HT1080 (cell line): ENCODE measurements at places on chromosomes 2 and 18. TPM values are rescaled to one million over a fixed set of nuclear protein-coding genes. Genes with fewer than 3 reads are reported as not detected.

Gene DTNA
- total RNA-seq, result 10.6 and 15.8 TPM in 2 replicates

Gene RNF144A
- total RNA-seq, result 30.0 and 30.3 TPM in 2 replicates

Gene PSMA8
- not detected in 2 replicates for total RNA-seq

Gene SPAG16
- 11.8 and 15.4 TPM in 2 replicates for total RNA-seq

Gene LYG1
- total RNA-seq, result 0.17 TPM in 1 of 2 replicates, not detected in the other

Gene HMSD
- not detected in 2 replicates for total RNA-seq

GRCh38 chr18:13447621-13448334 is 229.2 kb downstream of the LDLRAD4 start:
- peak; percentile 16 for DNase-seq

DNA sequence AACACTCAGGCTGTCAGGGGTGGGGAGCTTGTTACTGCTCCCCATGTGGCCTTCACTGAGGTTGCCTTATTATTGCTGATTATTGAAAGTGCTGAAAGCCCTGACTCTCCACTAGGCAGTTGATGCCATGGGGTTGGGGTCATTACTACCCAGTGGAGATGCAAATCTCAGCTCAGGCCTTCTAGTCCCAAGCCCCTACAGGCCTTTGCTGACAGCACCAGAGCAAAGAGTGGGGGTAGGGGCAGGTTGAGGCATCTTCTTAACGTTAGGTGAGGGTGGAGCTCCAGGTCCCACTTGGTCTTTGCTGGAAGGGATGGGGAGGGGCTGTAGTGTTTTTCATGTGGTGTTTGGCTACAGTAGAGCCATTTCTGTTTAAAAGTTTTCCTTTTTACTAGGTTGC is 104.5 kb downstream of the UXS1 start:
- no peak for DNase-seq

DNA sequence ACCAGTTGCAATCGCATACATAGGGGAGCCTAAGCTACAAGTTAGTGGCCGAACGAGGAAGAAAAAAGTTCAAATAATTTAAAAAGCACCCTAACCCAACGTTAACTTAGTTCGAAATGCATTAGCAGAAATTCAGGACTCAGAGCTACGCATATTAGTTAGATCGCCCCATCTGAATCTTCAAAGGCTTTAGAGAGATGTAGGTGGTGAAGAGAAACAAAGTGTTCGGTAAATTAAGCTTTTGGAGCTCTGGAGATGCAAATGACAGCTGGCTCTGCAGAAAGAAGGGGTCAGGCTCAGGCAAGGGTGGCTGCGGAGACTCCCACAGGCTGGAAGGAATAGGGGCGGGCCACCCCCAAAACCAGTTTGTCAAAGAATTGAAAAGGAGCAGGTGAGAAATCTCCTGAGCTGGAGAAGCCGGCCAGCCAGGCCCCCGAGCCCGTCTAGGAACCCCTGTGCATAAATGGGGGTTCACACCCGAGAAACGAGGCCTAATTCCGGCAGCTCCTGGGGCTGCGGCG is 621 bp downstream of the TXNL1 start:
- DNase-seq, result no peak

DNA sequence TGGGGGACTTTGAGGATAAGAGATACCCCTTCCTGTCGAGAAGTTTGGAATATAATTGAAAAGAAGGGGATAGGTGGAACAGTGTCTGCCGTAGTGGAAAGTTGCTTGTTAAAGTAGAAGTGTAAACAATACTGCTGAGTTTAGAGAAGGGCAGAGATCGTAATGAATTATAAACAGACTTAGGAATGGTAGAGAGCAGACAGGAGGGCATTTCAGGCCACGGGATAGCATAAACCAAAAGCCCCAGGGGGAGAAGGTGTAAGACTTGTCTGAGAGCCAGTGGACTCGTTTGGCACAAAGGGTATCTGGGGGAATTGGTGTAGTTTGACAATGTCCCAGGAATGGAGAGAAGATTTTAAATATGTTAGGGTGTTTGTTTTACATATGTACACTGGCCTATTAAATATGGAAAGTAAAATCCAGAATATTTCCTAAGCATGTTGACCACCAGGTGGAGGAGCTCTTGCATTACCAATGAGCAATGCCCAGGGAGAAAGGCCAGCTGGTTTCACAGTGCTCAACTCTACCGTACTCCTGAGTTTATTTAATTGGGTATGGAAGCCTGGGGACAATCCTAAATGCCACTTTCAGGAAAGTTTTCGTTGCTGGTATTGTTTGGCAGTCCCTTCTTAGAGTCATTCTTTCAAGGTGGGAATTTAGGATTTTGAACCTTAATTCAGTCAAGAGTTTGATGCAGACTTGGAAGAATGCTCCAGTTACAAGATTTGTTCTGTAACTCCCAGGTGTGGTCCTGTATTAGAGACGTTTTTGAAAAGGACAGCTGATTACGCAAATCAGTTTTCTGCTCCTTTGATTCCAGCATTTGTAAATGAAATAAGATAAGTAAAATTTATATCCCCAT is 7.5 kb downstream of the COPS8 start:
- DNase-seq, result peak; percentile 20

DNA sequence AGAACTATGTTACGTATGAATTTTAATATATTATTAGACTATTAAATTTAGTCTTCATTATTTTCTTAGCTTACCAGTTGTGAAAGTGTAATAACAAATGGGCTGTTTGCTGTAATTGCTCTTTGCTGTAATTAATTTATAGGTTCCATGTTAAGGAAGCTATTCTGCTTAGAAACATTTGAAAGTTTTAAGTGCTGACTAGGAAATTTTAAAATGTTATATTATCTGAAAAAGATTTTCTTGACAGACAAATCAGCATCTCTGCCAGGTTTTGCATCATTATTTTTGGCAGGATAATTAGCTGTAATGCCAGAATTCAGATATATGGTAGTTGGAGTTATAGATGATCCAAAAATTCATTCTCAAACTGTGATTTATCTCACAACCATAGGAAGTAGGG is 42.2 kb downstream of the OTX1 start:
- DNase-seq, result no peak

GRCh38 chr2:74418312-74418711 is 3.1 kb downstream of the C2orf81 start:
- no peak for DNase-seq

GRCh38 chr18:36386150-36386920 is 88.8 kb downstream of the FHOD3 start:
- DNase-seq, result peak; percentile 62

- DNase-seq, result no peak
These were observed 155.6 kb downstream of the NDUFA10 start for GRCh38 chr2:239869272-239870155.

DNA sequence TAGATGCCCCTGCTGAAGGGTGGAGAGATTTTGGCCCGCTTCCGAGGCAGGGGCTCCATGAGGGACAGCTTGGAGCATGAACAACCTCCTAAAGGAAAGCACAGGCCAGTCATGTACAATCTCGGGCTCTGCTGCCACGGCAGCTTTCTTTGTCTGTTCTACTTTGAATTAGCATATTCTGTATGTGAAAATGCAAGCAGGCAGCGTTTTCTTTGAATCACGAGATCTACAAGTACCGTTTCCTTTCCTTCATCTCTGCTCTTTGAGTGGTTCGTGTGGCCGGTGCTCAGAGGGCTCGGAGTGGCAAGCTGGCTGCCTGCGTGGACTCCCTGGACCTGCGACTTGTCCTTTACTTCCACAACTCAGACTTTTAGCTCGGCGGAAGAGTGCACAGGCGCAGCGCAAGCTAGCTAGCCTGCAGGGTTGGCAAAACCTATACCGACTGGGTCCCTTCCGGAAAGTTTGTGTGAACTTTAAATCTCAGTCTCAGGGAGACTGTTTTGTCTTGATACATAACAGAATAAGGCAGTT is 6.9 kb downstream of the TWIST2 start:
- DNase-seq, result no peak

DNA sequence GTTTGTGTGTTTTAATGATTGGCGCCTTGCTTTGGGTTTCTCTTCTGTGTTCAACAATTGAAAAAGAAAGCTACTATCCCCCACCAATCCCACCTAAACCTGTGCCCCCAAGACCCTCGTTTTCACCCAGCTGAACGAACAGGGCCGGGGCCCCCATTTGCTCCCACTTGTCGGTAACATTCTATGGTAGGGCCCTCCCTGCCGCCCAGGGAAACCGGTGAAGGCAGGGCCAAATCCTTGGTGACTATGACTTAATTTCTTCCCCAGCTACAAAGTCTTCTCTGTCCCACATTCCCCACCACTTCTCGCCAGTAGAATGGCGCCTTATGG is 598 bp upstream of the SNRNP200 start:
- DNase-seq, result no peak

- peak; percentile 58 for DNase-seq
These were observed 57.5 kb downstream of the AP1S3 start for GRCh38 chr2:223779877-223780276.

GRCh38 chr2:236661061-236661761 is 91.6 kb downstream of the ACKR3 start:
- peak; percentile 72 for DNase-seq

GRCh38 chr18:28124131-28125029 is 52.5 kb downstream of the CDH2 start:
- DNase-seq, result no peak

DNA sequence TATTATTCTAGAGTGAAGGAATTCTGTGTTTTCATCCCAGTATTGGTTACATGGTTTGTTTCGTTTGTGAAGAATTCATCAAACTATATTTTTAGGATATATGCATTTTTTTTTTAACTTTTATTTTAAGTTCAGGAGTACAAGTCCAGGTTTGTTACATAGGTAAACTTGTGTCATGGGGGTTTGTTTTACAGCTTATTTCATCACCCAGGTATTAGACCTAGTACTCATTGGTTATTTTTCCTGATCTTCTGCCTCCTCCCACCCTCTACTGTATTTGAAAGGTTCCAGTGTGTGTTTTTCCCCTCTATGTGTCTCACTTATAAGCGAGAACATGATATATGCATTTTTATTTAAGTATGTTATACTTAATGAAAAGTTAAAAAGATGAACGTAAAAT is 47.6 kb downstream of the SCN9A start:
- DNase-seq, result no peak

GRCh38 chr18:2146754-2147153 is 424.6 kb downstream of the METTL4 start:
- DNase-seq, result no peak

GRCh38 chr18:75422341-75422910 is 5.1 kb downstream of the SMIM21 start:
- peak; percentile 61 for DNase-seq
